Stimulated activated CD8-positive, alpha-beta memory T cell treated with anti-CD3 and anti-CD28 coated beads, Interleukin-7, amount 100 ng/mL, for 4 hours (primary cell): ENCODE measurements at places on chromosomes 5 and 9.

DNA sequence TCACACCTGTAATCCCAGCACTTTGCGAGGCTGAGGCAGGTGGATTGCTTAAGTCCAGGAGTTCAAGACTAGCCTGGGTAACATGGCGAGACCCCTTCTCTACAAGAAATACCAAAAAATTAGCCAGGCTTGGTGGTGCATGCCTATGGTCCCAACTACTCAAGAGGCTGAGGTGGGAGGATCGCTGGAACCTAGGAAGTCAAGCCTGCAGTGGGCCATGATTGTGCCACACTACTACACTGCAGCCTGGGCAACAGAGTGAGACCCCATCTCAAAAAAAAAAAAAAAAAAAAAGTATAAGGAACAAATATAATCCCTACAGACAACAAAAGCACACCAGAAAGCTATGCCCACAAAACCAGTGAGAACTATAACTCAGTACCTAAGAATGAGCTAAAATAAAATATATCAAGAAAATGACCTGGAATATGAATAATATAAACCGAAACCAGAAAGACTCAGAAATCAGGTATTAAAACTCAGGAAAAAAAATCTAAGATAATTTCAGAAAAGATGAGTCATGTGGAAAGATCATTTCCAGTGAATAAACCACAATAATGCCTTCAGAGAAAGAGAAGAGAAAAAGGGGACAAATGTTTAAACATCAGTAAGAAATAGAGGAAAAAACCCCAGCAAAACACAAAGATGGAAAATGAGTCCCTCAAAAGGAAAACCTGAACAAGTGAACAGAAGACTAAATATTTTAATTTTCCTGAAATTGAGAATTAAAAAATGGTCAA is 57.4 kb downstream of the GOLPH3 start:
- DNase-seq, result no peak

GRCh38 chr5:125394661-125395280 is 648.3 kb upstream of the ZNF608 start:
- no peak for DNase-seq

DNA sequence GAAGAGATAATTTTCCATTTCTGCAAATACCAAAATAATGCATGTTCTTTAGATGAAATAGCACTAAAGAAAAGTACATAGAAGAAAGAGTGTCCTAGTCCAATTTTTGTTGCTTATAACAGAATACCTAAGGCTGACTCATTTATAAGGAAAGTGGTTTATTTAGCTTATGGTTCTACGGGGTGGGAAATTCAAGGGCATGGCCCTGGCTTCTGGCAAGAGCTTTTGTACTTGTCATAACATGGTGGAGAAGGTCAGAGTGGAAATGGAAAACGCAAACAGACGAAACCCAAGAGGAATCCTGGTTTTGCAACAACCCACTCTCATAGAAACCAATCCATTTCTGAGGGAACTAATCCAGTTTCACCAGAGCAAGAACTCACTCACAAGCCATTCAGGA is 283.7 kb downstream of the CSNK1G3 start:
- DNase-seq, result no peak

- DNase-seq, result no peak
Observed at GRCh38 chr5:129904102-129904666, at the start of gene CHSY3. TSS of gene CHSY3 (plus strand) at chr5:129904465.

- no peak for DNase-seq
Observed at GRCh38 chr9:104808035-104808614, 44.2 kb downstream of the NIPSNAP3B start.

DNA sequence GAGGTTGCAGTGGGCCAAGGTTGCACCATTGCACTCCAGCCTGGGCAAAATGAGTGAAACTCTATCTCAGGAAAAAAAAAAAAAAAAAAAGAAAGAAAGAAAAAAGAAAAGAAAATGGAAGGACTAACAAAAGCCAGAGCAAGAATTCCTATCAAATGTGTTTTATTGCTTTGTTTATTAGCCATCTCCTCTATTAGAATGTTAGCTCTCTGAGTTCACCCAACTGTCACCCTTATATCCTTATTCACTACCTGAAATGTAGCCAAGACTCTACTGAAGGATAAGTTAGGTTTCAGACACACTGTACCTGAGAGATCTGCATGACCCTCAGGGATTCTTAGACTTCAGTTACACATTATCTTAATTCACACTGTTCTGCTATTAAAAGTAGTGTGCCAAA is 177.9 kb downstream of the MAPKAP1 start:
- no peak for DNase-seq

- DNase-seq, result no peak
Observed at GRCh38 chr9:8632493-8632892, 832.9 kb upstream of the DMAC1 start.

- no peak for DNase-seq
Observed at GRCh38 chr5:5037674-5038073, 102.5 kb upstream of the ADAMTS16 start.

- no peak for DNase-seq
Observed at GRCh38 chr5:173412566-173412965, 84.4 kb upstream of the STC2 start.

- DNase-seq, result no peak
Observed at GRCh38 chr5:134944630-134945029, 23.1 kb upstream of the CATSPER3 start.

DNA sequence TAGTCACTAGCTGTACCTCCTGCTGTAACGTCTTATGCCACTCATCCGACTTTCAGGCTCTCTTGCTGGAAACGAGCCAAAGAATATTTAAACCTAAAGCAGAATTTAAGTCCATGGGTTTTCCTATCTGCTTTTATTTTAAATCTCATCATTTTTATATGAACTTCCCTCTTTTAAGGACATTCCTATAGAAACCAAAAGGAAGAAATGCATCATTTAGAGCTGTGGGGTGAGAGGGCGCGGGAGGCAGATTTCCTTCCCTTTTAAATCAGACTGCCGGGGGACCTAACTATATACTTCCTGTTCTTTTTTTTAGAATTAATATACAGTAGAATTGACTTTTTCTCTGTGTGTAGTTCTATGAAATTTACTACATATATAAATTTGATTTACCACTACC is 468.8 kb downstream of the BNC2 start:
- DNase-seq, result no peak

- no peak for DNase-seq
Observed at GRCh38 chr5:38329132-38329715, 70.9 kb downstream of the EGFLAM start.

- no peak for DNase-seq
Observed at GRCh38 chr5:121692158-121692557, 159.5 kb upstream of the FTMT start.

DNA sequence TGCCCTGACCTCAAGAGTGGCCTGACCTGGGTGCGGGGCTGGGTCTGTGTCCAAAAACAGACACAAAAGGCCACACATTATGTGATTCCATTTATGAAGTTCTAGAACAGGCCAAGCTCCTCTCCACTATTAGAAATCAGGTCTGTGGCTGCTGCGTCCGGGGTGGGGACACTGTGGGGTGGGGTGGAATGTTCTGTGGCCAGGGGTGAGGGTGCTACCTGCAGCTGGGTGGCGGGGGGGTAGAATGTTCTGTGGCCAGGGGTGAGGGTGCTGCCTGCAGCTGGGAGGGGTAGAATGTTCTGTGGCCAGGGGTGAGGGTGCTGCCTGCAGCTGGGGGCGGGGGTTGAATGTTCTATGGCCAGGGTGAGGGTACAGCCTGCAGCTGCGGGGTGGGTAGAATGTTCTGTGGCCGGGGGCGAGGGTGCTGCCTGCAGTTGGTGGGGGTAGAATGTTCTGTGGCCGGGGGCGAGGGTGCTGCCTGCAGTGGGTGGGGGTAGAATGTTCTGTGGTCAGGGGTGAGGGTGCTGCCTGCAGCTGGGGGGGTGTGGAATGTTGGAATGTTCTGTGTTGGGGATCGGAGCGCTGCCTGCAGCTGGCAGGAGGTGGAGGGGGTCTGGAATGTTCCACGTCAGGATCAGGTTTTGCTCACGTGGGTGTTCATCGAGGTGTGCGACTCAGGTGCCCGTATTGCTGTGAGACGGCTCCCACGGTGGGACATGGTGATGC is 8.3 kb downstream of the LCN12 start:
- no peak for DNase-seq

- no peak for DNase-seq
Observed at GRCh38 chr9:75664597-75664996, 225.9 kb upstream of the PCSK5 start.

- no peak for DNase-seq
Observed at GRCh38 chr5:127863161-127863560, 160.0 kb downstream of the CCDC192 start.

DNA sequence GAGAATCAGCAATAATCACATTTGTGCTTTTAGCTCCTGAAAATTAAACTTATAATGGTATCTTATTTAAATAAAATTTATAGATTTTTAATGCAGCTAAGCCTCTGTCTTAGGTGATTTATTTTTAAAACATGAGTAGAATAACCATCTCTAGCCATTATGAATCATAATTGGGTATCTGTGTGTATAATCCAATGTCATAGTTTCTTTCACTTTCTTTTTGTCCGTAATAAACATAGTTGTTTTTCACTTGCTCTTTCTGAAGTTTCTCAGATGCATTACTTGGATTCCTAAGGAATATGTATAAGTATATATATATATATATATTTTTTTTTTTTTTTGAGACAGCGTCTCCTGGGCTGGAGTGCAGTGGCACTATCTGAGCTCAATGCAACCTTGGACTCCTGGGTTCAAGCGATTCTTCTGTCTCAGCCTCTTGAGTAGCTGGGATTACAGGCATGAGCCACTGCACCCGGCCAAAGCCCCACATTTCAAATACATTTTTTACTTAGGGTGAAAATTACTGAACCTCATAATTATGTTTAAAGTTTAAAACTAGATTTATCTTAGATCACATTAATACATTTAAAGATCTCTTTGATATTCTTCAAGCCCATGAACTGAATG is 377.1 kb downstream of the PRDM9 start:
- DNase-seq, result no peak

DNA sequence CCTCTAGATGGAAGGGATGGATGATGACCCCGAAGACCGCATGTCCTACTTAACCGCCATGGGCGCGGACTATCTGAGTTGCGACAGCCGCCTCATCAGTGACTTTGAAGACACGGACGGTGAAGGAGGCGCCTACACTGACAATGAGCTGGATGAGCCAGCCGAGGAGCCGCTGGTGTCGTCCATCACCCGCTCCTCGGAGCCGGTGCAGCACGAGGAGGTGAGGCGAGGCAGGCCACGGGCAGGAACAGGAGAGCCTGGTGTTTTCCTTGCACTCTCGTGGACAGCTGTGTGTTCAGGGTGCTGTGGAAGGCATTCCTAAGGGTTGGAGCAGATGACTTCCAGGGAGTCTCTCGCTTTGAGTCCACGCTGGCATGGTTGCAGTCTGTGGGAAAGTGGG is 73.9 kb downstream of the TJP2 start:
- no peak for DNase-seq

DNA sequence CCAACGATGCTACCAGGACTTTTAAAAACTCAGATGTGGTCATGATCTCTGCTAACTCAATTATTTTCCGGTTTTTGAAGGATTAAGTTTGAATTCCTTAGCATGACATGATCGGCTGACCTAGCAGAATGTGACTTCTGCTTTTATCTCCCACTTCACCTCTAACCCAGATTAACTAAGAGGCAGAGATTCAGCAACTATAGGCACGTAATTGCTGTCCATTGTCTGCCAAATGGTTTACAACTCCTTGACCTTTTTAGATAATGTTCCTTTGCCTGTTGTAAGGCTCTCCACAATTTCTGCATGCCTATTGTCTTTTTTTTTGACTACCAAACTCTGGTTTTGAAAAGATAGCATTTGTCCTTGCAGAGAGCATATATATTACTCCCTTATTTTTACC is 268.2 kb downstream of the BRINP1 start:
- no peak for DNase-seq

- no peak for DNase-seq
Observed at GRCh38 chr5:109718216-109718615, 28.5 kb downstream of the MAN2A1 start.

GRCh38 chr9:131484560-131485185 is 18.0 kb upstream of the POMT1 start:
- DNase-seq, result no peak

DNA sequence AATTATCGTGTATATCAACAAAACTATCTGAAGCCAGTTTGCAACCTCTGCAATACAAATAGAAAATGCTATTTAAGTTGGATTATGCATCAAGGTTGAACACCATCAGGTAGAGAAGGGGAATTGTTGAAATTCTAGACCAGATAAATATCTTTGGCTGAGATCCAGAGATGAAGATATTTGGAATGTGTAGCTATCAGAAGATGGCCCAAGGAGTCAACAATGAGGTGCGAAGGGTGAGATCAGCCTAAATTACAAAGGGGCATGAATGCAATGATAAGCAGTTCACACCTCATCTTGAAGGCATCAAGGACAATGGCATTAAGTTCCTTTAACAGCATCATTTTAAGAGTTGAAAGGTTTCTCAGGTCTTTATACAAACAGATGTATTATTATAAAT is 572.1 kb upstream of the DMAC1 start:
- no peak for DNase-seq

- DNase-seq, result no peak
Observed at GRCh38 chr5:148512498-148512897, 128.7 kb downstream of the FBXO38 start.

DNA sequence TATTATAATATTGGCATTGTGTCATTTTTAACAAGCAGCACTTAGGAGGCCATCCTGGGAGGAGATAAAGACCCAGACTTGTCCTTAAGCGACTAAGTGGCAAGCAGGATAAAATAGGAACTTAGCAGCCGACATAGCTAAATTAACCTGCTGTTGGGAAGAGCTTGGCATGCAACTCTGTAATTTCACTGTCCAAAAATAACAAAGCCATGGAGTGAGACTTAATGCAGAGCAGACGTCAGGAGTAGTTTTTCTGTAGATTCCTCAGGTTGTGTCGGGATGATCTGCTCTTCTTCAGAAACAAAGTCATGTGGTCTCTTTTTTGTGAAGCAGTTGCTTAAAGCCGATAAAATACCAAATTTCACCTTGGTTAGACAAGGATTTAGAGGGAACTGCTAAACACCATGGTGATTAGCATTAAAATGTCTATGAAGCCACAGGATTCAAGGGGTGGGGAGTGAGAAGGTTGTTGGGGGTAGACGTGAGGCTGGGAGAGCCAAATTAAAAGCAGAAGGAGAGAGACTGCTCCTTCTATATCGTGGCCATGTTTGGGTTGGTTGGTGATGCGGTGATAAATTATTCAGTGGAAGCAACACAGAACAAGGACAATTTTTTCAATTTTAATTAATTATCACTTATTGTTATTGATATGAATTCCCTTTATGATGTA is 303.0 kb downstream of the CSNK1G3 start:
- no peak for DNase-seq

- no peak for DNase-seq
Observed at GRCh38 chr9:76704593-76705204, 59.5 kb upstream of the PCA3 start.

DNA sequence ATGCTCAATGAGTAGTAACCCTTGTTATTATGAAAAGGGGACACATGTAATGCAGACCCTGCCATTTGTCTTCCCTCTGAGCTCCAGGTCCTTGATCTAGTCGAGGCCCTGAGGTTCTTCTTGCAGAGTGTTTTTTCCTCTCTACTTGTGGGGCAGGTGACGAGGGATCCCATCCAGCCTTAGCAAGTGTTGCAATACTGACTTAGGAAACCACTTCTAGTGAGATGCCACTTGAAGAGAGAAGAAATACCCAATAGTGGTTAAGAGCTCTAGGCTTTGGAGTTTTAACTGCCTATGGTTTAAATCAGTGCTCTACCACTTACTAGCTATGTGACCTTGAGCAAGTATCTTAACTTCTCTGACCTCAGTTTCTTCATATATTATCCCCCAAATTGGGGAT is 10.2 kb downstream of the PPARGC1B start:
- no peak for DNase-seq
